ENCODE measurements at places on chromosomes 5 and 9.

- peak; percentile 71 for DNase-seq
Observed at GRCh38 chr9:131734165-131734610, 5.7 kb downstream of the RAPGEF1 start.

DNA sequence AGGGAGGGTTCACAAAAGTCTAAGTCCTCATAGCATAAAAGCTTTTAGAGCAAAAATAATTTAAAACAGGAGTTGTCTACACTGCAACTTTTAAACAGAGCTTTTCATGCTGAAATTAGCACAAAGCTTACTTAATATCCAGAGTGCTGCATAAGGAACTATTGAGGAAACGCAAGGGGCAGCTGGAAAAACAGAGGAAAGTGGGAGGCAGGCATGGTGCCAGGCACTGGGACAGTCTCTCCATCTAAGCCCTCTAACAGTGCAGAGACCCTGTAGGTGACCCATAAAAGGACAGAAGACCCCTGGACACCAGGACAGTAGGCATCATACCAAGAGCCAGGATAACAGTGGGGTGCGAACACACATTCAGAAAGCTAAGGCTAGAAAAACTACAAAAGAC lies 49.3 kb downstream of the ADAMTS12 start:
- no peak for DNase-seq

GRCh38 chr5:166860426-166860825 lies 1431.0 kb upstream of the WWC1 start:
- DNase-seq: no peak

DNA sequence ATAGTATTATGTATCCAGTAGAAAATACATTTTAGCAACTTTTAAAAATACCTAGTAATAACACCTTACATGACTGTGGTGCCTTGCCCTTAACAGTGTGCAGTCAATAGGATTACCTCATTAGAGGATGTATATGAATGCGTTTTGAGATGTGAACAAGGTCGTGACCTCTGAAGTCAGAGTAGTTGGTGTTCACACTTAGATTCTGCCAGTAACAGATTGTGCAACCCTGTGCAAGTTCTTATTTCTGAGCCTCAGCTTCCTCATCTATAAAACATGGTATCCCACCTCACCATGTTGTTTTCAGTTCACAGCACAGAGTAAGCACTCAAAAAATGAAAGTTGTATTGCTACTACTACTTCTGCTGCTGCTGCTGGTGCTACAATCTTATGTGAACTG lies 347.3 kb downstream of the KDM4C start:
- DNase-seq: no peak

GRCh38 chr5:180673371-180674089 lies 24.1 kb upstream of the FLT4 start:
- no peak for DNase-seq

GRCh38 chr9:9949978-9950377 lies 662.8 kb downstream of the PTPRD start:
- no peak for DNase-seq

- no peak for DNase-seq
Observed at GRCh38 chr9:9846557-9846956, 766.2 kb downstream of the PTPRD start.

GRCh38 chr5:71633255-71634155 lies 46.4 kb downstream of the MCCC2 start:
- no peak for DNase-seq

DNA sequence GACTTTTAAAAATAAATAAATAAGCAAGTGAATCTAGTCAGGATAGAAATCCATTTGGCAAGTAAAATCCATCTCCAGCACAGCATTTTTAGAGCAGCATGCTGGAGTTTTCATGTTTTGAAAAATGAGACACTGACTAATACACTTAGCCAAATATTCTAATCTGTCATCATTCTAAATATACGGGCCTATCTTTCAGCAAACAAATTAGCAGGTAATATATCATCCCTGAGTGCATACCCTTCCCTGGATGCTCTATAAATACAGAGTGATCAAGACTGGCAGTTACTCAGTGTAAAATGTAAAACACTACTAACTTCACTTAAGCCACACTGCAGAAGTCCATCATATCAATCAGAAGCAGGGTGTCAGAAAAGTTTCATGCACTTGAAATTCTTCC lies 58.4 kb downstream of the MLLT3 start:
- DNase-seq: no peak

- no peak for DNase-seq
Observed at GRCh38 chr5:149632311-149633251, 51.3 kb downstream of the ARHGEF37 start.

GRCh38 chr5:121264605-121265004 lies 587.1 kb upstream of the FTMT start:
- DNase-seq: no peak

DNA sequence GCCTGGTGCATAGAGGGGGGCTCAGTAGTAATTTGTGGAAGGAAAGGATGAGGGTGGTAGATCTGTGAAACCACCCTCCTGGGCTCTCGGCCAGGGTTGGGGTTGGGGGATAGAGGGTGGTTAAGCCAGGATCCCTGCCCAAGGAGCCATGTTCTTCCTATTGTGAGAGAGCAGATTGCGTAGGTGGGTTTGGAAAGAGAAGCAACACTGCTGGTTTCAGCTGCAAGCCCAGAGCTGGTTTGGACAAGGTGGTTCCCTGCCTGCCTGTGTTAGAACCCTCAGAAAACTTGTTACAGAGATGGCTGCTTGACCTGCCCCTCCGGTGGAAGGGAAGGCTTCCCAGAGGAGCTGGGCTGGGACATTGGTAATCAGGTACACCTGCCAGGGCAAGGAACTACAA lies 131.2 kb upstream of the HAND1 start:
- no peak for DNase-seq

- DNase-seq: no peak
Observed at GRCh38 chr9:4116071-4116581, 183.7 kb downstream of the GLIS3 start.

DNA sequence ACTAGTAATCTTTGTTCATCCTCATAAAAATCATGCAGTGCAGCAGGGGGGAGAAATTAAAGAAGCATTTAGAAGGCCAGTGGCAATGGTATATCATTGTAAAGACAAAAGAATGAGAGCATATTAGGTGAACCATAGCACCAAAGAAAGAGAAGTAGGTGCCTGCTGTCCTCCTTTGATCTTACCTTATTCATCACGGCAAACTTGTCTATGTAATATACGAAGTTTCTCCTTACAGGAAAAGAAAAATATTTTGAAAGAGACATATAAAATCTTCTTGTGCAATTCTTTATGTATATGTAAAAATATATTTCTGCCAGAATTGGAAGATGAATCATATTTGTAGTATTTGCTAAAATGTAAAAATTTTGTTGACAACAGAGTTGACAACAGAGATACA lies 411.3 kb upstream of the ARRDC3 start:
- DNase-seq: no peak

GRCh38 chr9:135908093-135908753 lies 877 bp upstream of the CAMSAP1 start:
- no peak for DNase-seq

DNA sequence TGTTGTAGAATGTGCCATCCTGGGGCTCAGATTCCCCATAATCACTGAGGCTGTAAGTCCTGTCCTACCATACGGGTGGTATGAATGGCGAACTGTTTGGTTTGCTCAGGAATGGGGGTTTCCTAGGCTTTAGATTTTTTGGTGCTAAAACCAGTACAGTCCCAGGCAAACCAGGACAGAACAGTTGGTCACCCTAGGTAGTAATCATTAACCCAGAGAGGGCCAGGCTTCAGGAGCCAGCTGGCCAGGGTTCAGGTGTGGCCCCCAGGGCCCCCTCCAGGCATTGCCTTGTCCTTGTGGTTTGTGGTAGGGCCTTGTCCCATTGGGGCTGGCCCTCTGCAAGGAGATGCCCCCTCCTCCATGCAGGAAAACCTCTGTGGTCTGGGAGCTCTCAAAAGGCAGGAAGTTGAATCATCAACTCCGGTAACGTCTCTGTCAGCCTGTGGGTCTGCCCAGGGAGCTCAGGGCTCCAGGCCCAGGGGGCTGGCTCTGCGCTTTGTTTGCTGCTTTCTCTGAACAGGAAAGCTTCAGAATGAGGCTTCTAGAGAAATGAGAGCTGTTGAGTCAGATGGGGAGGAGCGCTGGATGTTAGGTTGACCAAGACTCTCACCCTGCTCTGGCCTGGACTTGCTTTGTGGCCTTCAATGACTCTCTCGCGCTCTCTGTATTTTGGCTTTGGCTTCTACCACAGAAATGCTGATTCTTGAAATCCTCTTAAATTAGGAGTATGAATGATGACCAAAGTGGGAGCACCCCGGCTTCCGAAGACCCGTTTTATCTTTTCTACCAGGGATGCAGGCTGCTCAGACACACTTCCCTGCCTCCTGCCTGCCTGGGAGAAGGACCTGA lies 22.2 kb upstream of the JADE2 start:
- peak; percentile 69 for DNase-seq

DNA sequence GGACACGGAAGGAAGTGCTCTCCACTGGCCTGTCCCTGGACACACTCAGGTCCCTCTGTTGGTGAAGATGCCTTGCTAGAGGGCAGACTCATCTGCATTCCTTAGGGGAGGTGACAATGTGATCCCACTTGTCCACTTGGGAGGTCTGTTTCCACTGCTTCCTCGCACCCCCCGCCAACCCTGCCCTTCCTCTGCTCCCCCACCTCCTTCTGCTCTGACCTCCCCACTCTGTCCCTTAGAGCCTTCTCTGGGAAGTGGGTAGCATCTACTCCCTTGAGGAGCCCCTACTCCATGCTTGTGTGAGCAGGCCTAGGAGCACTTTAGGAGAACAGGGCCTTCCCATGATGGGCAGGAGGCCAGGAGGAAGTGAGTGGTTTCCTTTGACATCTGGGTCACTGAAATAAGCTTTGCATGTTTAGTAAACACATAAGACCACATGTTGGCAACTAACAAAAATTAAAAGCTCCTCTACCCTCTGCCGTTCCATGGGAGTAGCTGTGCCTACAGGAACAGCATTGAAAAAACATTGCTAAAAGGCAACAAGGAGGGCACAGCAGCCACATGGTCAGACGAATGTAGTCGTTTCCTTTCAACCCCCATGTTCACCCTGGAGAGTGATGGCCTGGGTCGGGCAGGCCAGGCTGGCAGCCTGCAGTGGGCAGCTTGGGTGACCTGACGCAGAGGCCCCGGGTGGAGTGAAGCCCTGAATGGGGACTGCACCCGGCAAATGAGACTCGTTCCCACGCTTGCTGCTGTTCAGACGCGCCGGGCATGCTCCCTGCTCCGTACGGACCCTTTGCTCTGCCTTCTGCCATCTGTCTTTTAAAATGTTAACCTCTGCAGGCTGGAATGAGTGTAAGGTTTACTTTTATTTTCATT lies 634.0 kb downstream of the IRX1 start:
- DNase-seq: no peak

- DNase-seq: no peak
Observed at GRCh38 chr5:137619191-137619870, 116.6 kb downstream of the KLHL3 start.

- no peak for DNase-seq
Observed at GRCh38 chr5:84343171-84343570, 41.5 kb downstream of the EDIL3 start.

- no peak for DNase-seq
Observed at GRCh38 chr5:68544091-68544647, 328.6 kb downstream of the PIK3R1 start.

DNA sequence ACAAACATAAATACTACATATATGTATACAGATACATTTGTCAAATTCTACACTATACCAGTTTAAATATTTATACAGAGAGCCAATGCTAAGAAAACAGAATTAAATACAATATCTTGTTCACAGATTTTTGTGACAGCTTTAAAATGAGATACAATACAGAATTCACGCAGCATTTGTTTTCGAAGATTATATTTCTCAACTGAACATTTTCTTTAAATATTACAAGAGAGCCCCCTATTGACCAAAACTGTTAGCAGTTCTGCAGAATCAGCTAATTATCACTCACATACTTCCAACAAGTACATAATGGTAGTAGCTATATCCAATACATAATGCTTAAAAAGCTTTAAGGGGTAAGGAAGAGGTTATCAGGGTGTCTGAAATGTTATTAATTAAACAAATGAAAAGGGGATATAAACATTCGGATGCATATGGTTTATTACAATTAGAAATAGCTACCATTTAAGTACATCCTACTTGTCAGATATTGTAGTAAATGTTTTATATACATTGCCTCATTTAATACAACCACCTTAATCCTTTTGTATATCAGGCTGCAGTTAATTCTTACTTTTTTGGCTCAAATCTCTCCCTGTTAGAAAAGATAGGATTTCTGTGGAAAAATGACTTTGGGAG lies 31.7 kb downstream of the ZDHHC21 start:
- no peak for DNase-seq

- DNase-seq: no peak
Observed at GRCh38 chr5:111929867-111930266, 172.9 kb upstream of the NREP start.

GRCh38 chr9:129311643-129312042 lies 133.6 kb upstream of the IER5L start:
- DNase-seq: no peak

- DNase-seq: no peak
Observed at GRCh38 chr5:93886917-93887361, 145.5 kb upstream of the POU5F2 start.

DNA sequence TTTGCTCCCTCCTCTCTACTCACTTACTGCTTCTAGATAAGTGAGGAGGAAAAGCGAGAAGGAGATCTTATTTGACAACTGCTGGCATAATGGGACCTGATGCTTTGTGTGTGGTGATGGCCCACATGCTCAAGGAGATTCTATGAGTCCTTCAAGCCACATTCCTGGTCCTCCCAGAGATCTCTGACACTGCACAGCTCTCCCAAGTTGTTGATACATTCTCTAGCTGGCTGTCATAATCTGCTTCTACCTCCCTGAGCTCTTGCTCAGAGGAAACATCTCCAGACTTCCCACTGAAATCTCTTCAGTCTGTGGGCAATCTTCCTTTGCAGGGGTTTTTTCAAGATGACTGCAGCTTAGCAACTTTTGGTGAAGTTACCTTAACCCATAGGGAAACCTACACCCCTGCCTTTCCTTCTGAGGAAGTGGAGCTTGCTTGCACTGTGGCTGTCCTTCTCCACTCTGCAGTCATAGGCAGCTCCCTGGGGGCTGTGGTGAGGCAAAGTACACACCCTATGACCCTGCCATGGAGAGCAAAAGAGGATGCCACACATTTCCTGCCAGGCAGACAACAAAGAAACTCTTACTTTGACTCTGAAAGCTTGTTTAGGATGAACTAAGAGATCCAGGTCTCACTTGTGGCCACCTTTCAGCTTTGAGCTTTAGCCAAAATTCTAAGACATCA lies 163.8 kb downstream of the TMEM38B start:
- no peak for DNase-seq

GRCh38 chr5:5467737-5468136 lies 45.3 kb downstream of the ICE1 start:
- no peak for DNase-seq

- DNase-seq: no peak
Observed at GRCh38 chr5:79285285-79285684, 49.4 kb downstream of the JMY start.
